ENCODE measurements at places on chromosomes 3 and 15.

- no peak for DNase-seq
Measured at GRCh38 chr15:87419344-87419743, 837.2 kb downstream of the NTRK3 start.

DNA sequence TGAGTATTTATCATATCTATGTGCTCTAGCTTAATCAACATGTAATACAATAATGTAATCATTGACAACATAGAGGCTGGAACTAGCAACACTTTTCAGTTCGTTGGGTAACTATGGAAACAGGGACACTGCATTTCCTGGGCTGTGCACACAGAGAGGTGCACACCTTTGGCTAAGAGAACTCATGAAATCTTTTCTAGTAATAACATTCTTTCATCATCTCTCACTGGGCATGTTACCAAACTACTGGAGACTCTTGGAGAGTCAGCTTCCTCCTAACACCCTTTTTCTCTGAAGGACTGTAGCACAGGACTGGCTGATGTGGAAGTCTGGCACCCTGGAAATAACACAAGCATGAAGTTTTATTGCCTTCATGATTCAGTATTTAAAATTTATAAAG lies 135.6 kb downstream of the KCNMB2 start:
- DNase-seq = no peak

GRCh38 chr3:126083511-126083912 lies 412 bp downstream of the SLC41A3 start:
- DNase-seq = peak; percentile 62

DNA sequence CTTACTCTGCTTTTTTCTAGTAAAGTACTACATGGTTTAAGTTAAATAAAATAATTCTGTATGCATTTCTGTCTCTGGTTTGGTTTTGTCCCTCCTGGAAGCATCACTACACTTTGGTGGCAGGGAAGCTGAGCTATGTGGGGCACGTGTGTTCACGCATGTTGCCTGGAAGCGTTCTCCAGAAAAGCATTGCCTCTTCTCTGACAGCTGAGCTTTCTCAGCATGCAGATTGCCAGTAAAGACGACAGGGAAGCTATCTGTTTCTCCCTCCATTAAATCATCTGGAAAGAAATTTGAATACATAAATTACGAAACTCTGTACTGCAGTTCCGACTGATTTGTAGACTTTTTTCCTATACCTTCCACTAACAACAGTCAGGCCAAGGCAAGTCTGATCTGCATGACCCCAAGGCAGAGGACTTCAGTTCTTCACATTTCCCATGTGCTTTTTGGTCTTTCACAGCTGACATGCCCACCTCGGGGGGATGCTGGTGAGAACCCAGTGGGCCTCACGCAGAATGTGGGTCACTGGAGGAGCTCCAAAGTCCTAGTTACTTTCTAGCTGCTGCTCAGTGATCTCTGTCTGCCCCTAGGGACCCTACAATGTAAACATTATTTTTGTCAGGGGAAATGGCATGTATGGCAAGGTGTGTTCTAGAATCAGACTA lies 43.0 kb downstream of the PGPEP1L start:
- no peak for DNase-seq

DNA sequence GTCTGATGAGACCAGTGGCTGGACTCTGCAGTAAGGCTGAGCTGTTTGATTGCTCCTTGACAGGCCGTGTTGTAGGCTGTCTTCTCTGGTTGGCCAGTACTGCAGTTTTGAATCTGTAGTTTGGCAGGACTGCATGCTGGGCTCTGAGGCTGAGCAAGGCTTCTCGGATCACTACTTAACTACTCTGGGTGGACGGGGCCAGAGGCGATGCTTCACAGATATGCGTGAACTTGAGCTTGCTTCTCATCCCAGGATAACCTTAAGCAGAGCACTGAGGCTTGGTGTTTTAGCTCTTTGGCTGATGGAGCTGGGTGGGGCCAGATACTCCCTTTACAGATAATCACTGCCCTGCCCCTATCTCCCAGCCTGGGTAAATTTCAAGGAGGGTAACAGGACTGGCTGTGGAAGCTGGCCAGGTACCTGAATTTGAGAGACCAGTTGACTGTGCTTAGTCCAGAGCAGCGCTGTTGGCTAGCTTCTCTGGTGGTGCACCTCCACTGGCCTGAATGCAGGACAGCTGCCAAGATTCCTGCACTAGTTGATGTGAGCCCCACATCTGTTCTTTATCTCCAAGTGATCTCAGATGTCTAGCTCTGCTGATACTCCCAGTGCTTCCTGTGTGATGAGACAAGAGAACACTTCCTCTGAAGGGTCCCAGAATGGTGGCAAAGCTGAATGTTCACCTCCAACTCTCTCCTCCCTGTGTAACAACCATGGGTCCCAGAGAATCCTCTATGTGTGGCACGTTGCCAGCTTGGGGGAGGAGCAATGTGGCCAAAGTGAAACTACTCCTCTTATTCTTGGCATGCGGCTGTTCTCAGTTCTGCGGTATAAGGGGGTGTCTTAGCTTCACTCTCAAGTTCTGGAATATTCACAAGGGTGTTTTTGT lies 37.9 kb downstream of the RPL39L start:
- DNase-seq = peak; percentile 93

DNA sequence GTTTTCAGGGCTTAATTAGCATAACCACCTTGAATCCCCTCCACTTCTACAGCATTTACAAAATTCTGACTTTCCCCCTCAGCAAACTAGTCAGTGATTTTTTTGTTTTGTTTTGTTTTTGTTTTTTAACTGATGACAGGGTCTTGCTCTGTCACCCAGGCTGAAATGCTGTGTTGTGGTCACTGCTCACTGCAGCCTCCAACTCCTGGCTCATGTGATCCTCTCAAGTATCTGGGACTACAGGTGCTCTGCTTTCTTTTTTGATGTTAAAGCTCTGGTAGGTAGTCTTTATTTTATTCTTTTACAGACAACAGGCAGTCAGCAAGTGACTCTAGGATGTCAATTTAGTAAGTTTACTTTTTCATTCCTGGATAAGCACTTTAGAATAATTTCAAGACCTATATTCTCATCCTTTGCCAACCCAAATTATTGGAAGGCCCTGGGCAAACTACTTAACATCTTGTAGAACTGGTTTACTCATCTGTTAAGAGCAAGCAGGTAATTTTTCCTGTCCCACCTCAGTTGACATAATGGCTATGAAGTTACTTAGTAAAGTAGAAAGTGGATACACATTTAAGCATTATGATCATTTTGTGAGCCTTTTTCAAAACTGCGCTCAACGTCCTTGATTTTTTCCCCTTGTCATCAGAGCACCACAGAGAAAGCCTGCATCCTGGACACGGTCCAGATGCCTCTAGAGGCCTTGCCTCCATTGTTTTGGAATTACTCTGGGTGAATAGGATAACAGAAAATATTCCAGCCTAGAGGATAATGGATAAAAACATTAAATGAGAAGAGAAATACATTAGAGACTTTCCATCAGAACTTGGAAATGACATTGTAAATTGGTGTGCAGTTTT lies 69.9 kb upstream of the NDUFB4 start:
- DNase-seq = no peak

GRCh38 chr3:189122526-189123205 lies 49.1 kb upstream of the TPRG1 start:
- DNase-seq = peak; percentile 24

- no peak for DNase-seq
Measured at GRCh38 chr3:30307372-30307950, 298.9 kb upstream of the TGFBR2 start.

GRCh38 chr3:185822221-185823000 lies 2.4 kb downstream of the IGF2BP2 start:
- no peak for DNase-seq

GRCh38 chr15:98805434-98806274 lies 157.3 kb downstream of the IGF1R start:
- no peak for DNase-seq

DNA sequence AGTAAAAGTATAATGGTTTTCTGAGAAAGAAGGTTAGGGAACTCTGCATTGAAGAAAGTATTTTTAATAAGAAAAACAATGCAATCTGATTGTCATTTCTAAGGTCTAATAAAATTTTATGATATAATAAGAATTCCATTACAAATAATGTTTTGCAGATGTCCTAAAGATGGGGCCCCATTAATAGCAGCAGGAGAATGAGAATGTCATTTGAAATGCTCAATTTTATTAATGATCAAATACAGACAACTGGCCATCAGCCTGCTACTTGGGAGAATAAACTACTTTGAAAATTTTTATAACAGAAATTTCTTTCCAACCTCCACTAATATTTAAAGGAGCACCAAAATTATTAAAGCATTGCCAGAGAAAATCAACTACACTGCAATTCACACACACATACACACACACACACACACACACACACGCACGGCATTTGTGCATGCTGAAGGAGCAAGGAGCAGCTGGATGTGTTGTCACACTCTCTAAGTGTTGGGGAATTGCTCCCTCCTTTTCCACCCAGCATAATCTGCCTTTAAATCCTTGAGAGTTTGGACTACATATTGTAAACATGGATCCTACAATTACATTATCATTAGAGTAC lies 109.5 kb downstream of the THRB start:
- DNase-seq = no peak

GRCh38 chr15:72536506-72536905 lies 62.4 kb downstream of the ARIH1 start:
- DNase-seq = no peak

DNA sequence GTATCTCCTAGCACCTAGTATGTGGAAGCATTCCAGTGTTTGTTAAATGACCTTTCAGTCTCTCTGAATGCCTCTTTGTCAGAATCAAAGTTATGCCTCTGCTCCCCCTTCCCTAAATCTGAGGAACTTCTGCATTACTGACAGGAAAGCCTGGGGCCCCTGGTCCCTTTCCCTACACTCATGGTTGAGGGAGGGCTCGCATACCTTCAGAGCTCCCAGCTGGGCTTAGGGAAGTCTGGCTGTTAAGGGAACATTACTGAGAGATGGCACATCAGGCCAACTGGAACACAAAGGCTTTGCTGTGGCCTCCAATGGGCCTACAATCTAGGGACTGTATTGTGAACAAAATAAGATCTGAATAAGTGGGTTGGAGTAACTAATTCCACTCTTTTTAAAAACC lies 10.3 kb downstream of the PKM start:
- DNase-seq = no peak

- no peak for DNase-seq
Measured at GRCh38 chr3:154130540-154130939, 9.3 kb downstream of the ARHGEF26 start.

- no peak for DNase-seq
Measured at GRCh38 chr3:69970827-69971226, 28.7 kb upstream of the SAMMSON start.

- DNase-seq = no peak
Measured at GRCh38 chr15:43934480-43934879, 107.7 kb downstream of the WDR76 start.

- DNase-seq = no peak
Measured at GRCh38 chr3:11201251-11202019, 47.1 kb downstream of the HRH1 start.

DNA sequence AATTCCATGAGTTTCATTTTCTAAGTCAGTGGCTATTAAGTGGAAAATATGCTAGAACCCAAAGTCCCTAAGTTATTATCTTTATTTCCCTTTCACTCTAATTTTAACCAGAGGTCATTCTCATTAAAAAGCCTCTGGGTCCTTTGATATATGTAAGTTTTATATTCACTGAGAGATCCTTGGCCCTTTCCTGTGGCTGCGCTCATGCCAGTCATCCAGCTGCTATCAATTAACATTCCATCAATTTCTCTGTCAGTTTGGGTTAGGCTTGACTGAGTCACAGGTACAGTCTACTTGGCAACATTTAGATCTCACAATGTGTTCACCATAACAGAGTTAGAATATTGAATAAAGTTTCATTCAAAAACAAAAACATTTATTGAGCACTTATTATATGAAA lies 58.0 kb upstream of the FBN1 start:
- no peak for DNase-seq

- peak; percentile 63 for DNase-seq
Measured at GRCh38 chr3:69161587-69162307, 39.4 kb upstream of the LMOD3 start.

GRCh38 chr3:188286087-188286513 lies 132.1 kb downstream of the LPP start:
- no peak for DNase-seq

DNA sequence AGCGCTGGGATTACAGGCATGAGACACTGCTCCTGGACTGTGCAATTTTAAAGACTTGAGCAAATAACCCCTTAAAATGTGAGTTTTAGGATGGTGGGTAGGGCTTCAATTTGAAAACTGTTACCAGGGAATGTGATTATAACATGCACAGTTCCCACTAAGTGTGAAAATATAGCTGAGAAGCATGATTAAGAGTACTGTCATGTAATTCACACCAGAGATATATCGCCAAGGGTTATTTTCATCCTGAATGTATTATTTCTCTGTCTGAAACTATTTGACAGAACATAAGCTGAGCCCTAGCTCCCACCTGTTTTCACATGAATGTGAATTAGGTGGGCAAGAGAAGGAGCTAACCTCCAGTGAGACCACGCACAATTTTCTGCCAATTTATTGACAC lies 457.2 kb downstream of the GABRG3 start:
- DNase-seq = no peak

DNA sequence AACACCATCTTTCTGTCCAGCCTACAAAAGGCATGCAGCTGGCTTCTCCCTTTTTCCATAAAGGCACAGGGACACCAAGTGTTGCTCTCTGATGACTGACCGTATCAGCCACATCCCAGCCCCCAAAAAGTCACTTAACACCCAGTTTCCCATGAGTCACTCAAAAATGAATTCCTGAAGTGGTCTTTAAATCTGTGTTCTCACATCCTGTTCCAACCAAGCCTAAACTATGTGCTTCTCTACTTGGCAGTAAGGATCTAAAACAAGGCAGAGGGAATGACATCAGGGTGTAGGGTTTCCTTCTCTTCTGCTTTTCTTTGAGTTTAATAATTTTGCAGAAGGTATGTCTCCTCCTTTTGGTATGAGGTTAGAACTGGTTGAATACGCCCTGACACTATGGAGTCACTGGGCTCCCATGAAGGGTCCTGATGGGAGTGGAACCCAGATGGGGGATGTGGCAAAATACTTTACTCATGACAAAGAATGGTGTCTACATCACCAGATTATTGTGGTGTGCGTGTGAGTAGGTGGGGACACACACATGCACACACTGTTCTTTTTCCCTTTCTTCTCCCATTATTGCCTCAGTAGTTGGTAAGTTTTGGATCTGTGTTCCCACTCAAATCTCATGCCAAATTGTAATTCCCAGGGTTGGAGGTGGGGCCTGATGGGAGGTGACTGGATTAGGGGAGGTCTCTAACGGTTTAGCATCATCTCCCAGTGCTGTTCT lies 35.6 kb upstream of the CCK start:
- no peak for DNase-seq

GRCh38 chr3:152760024-152760563 lies 74.8 kb upstream of the P2RY1 start:
- no peak for DNase-seq

GRCh38 chr3:160253298-160253697 lies 28.1 kb downstream of the C3orf80 start:
- peak; percentile 73 for DNase-seq

- no peak for DNase-seq
Measured at GRCh38 chr3:129911261-129911861, 17.9 kb upstream of the TMCC1 start.

DNA sequence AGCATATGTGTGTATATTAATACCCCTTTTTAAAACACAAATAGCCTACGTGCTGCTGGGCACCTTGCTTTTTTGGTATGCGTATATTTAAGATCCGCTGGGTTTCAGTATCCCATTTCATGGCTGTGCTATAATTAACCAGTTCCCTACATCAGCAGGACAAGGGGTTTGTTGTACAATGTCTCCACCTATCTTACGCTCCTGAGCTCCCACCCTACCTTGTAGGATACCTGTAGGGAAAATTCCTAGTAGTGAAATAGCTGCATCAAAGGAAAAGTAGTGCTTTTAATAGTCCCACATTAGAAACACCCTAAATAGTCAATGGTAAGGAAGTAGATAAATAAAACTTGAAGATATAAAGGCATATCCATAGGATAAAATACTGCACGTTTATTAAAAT lies 1.4 kb downstream of the MAP6D1 start:
- DNase-seq = no peak

Measured in MM.1S (cell line).